Naive thymus-derived CD4-positive, alpha-beta T cell (primary cell): ENCODE measurements at places on chromosomes 3 and 15. TPM values are rescaled to one million over a fixed set of nuclear protein-coding genes. Genes with fewer than 3 reads are reported as not detected.

DNA sequence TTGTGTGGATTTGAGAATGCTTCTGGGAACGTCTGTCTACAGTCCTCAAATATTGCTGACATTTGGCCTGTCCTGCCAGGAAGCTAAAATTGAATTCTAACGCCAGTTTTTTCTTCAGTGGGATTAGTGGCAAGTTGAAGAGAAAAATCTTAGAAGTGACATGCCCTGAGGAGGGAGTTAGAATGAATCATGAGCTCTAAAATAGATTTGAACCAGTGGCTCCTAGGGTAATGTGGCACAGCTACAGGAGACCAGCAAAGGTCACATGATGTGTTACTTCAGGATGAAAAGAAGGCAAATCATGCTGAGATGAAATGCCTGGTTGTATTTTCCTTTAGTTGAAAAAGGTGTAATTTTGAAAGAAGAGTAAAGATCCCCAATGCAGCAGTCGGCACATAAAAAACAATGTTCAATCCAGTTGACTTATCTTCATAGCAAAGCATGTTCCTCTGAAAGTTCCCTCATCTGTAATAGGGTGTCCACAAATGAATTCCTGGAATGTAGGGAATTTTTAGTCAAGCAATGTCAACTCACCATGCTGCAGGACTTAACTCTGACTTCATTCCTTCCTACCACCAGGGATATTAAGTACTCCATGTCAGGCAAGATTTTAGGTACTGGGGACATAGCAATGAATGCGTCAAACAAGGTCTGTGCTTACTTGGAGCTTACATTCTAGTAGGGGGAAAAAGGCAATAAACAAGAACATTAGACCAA lies 171.6 kb downstream of the CADPS start:
- H3K4me1 ChIP-seq, result no peaks in the 10 kb centered on the region
- no peak overlapping the region for H3K4me3 ChIP-seq
- no peak overlapping the region for H3K27ac ChIP-seq
- H3K27me3 ChIP-seq, result no peaks in the 10 kb centered on the region

- no peak overlapping the region for H3K27ac ChIP-seq
- DNase-seq, result no peak
- no peak overlapping the region for H3K4me3 ChIP-seq
- no peaks in the 10 kb centered on the region for H3K27me3 ChIP-seq
- no peaks in the 10 kb centered on the region for H3K36me3 ChIP-seq
Measured at GRCh38 chr3:191158815-191159214, 40.2 kb upstream of the OSTN start.

- DNase-seq, result no peak
- peaks cover 10% of the 10 kb centered on the region for H3K4me1 ChIP-seq
- no peaks in the 10 kb centered on the region for H3K27me3 ChIP-seq
- no peak overlapping the region for H3K4me3 ChIP-seq
- no peaks in the 10 kb centered on the region for H3K36me3 ChIP-seq
Measured at GRCh38 chr15:63943829-63944680, 102.2 kb downstream of the DAPK2 start.

GRCh38 chr15:70362886-70363285 lies 265.2 kb upstream of the TLE3 start:
- peaks cover 2% of the 10 kb centered on the region for H3K4me1 ChIP-seq
- H3K4me3 ChIP-seq, result no peak overlapping the region
- DNase-seq, result no peak
- H3K27me3 ChIP-seq, result no peaks in the 10 kb centered on the region
- no peak overlapping the region for H3K27ac ChIP-seq

DNA sequence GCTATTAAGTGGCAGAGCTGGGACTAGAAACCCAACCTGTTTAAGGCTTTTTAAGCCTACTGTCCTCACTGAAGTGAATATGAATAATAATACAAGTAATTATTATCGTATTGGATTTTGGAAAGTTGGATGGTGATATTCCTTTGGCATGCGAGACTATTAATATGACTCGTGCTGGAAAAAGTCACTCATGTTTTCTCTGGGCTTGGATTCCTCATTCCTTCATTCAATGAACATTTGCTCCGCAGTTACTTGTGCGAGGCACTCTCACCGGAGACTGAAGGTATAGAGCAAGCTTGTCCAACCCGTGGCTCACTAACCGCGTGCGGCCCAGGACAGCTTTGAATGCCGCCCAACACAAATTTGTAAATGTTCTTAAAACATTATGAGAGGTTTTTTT lies 694 bp downstream of the PLAAT1 start:
- H3K27me3 ChIP-seq, result peaks cover 11% of the 10 kb centered on the region
- no peaks in the 10 kb centered on the region for H3K4me1 ChIP-seq
- H3K27ac ChIP-seq, result no peak overlapping the region
- H3K36me3 ChIP-seq, result no peaks in the 10 kb centered on the region

- peaks cover 30% of the 10 kb centered on the region for H3K4me1 ChIP-seq
- peak overlapping the region; percentile 97 for H3K27ac ChIP-seq
- H3K36me3 ChIP-seq, result no peaks in the 10 kb centered on the region
- H3K27me3 ChIP-seq, result no peaks in the 10 kb centered on the region
- peak overlapping the region; percentile 65 for H3K4me3 ChIP-seq
- DNase-seq, result no peak
Measured at GRCh38 chr15:44537735-44538240, 841 bp downstream of the EIF3J start.

GRCh38 chr3:182792901-182793662 lies at the start of gene ATP11B:
Gene ATP11B, plus strand, starts transcription at chr3:182793504. Its CDS starts 256 bp downstream, at chr3:182793760.
- H3K27me3 ChIP-seq, result no peaks in the 10 kb centered on the region
- DNase-seq, result peak; percentile 79
- peaks cover 21% of the 10 kb centered on the region for H3K4me1 ChIP-seq
- peak within 1 kb of the TSS; percentile 97 for H3K27ac ChIP-seq

DNA sequence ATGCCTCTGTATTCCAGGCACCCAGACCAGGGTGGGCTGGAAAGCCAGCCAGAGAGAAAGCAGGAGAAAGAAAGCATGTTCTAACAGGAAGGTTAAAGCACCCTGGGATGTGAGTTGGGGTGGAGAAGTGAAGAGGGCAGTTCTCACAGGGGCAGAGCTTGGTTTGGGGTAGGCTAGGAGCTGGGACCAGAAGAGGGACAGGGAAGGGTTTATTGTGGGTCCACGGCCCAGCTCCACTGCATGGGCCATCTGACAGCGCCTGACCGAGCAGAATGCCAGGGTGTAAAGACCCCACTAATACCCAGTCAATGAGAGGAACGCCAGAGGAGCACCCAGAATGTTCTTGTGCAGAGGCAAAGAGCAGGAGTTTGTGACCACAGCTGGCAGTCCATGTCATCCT lies 27.1 kb upstream of the MAGEF1 start:
- H3K36me3 ChIP-seq, result no peaks in the 10 kb centered on the region
- no peaks in the 10 kb centered on the region for H3K27me3 ChIP-seq
- no peak overlapping the region for H3K4me3 ChIP-seq
- H3K27ac ChIP-seq, result no peak overlapping the region
- DNase-seq, result no peak

DNA sequence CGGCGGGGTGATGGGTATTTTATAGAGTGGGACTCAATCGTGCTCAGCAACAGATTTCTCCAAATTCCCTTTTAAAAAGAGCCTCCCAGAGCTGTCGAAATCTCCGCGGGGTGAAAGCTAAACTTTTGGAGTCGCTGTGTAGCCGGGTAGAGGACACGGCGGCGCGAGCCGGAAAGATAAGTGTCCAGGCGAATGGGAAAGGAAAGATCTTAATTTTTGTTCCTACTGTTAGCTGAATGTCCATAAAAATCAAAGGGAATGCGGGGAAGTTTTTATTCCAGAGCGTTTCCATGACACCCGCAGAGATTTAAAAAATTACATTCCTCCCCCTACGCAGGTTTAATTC lies 9.1 kb downstream of the EOMES start:
- H3K4me1 ChIP-seq, result peaks cover 10% of the 10 kb centered on the region
- peak overlapping the region; percentile 77 for H3K4me3 ChIP-seq
- H3K27ac ChIP-seq, result no peak overlapping the region

Gene NR1I2
- total RNA-seq, result 0.44 TPM

Gene PFN2
- total RNA-seq, result 9.0 TPM

Gene USP50
- total RNA-seq, result not detected

Gene PDCD6IP
- 221 TPM for total RNA-seq

Gene MST1R
- 0.65 TPM for total RNA-seq

Gene SNX22
- 1.3 TPM for total RNA-seq
